Kidney (tissue), 22 donors: ENCODE measurements at places on chromosomes 16 and 17.
A peak's percentile ranks its signal among the peaks of the same experiment; 100 is the strongest.

DNA sequence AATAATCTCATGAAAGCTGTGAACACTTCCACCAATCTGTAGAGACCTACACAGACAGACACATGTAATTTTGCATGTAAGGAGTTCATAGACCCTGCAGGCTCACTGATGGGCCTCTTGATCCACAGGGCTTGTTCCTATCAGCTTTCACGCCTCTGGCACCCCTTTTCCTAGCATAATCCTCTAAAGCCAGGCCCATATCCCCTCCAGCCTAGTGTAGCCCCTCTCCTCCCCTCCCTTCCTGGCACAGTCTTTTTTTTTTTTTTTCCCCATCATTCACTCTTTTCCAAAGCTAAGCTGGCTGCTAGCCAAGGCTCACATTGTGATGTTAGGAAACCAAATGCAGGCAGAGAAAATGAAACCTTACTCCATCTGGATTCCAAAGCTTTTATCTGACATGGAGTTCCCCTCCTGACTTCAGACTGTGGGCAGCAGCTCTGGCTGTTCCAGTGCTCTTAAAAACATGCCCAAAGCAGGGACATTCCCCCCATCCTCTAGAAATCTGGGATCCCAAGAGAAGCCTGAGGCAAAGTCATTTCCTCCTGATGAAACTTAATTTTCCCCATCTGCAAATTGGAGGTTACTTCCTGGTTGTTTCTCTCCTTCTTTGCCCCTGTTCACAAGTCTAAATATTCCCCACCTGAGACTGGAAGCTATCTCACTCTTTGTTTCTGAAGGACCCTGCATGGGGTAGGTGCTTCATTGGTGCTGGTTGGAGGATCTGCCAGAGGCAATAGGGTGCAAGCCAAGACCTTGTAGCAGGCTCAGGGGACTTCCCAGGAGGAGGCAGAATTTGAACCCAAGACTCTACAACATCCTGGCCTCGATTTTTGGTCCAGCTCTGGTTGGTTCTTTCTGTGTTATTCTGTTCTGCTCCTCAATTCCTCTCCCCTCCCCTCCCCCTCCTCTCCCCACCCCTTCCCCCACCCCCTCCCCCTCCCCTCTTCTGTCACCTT, 9.9 kb upstream of the CCL5 start:
- peak; percentile 94 for DNase-seq

- DNase-seq, result no peak
Measured at GRCh38 chr17:55093353-55093752, 124.8 kb downstream of the STXBP4 start.

DNA sequence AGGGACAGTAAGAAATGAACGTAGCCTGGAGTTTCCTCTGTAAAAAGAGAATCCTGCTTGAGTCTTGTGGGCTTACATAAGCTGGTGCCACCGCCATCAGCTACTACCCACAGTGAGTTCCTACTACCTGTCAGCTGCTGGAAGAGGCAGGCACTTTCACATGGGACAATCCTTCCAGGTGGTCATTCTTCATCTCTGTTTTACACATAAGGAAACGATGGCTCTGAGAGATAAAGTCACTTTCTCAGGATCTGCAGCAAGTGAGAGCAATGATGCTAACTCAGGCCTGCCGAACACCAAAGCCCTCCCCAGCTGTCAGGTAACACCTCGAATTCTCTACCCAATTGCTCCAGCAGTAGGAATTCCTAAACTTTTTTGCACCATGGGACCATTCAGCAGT, 26.6 kb downstream of the PIK3R5 start:
- DNase-seq, result no peak

- DNase-seq, result no peak
Measured at GRCh38 chr16:83838151-83838550, 30.4 kb downstream of the HSBP1 start.

GRCh38 chr16:74113545-74113944, 183.1 kb upstream of the PSMD7 start:
- DNase-seq, result no peak

GRCh38 chr17:47304186-47304585, 19.6 kb upstream of the EFCAB13 start:
- no peak for DNase-seq

- no peak for DNase-seq
Measured at GRCh38 chr17:13933441-13934276, 135.6 kb upstream of the COX10 start.

DNA sequence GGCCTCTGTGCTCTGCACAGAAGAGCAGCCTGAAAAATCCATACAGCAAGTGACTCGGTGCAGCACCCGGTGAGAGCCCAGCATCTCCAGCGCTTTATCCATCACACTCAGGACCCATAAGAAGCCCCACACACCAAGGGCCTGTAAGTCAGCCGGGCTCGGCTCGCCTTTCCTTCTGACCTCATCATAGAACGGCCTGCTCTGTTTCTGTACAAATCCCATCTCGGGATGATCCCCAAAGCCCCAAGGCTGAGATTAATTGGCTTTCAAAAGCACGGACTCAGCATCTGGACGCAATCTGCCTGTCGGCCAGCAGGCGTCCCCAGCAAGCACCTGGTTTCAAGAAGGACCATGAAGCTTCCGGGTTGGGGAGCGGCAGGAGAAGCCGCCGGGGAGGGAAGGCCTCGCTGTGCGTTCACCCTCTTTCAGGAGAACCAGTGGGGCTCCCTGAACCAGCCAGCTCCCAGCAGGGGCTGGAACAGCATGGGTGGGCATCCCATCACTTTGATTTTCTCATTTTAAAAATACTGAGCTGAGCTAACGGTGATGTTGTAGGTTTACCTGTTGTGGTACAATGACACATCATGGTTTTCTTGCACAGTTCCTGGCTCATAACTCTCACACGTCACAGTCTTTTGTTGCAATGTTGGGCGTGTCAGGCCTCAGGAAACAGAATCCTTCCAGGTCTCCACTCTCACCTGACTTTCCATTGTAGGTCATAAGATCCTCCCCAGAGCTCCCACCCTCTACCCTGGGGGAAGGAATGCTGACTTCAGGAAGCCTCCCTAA, 6.7 kb downstream of the CCDC57 start:
- DNase-seq, result peak; percentile 94

DNA sequence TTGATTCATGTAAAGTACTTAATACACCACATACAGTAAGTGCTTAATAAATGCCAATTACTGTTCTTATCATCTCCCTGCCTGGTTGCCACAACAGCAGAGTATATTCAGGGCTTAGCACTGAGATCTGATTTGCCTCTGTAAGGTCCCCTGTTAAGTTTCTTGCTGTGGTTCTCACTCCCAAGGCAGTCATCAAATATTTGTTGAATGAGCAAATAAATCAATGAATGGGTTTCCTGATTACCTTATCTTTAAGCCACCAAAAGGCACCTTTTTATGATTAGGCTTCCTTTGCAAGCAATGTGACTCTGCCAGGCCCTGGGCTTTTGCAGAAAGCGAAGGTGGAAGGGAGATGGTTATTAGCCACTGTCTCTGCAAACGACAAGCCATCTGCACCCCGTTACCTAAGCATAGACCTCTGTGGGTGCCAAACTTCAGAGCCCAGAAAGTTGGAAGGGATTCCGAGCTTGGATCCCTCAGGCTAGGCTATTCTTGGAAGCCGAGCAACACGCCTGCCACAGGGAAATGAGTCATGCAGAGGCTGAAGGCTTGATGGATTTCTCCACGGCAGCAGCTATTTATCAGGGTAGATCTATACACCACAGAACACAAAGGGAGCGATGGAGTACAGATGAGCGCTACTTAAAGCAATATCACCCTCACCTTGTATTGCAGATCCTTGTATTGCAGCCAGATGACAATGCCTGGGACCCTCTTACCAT, 102.0 kb downstream of the GRIN2A start:
- peak; percentile 36 for DNase-seq

DNA sequence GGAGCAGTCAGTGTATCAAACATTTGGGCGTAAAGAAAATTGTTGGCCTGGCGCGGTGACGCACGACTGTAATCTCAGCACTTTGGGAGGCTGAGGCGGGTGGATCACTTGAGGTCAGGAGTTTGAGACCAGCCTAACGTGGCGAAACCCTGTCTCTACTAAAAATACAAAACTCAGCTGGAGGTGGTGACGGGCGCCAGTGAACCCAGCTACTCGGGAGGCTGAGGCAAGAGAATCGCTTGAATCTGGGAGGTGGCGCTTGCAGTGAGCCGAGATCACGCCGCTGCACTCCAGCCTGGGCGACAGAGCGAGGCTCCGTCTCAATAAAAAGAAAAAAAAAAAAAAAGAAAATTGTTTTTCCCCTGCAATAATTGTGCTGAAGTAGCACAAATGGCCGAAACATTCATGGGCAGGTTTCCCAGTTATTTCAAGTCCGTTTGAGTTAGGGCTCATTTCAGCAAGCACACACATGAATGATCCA, 1.4 kb downstream of the GCSH start:
- DNase-seq, result peak; percentile 12

GRCh38 chr17:64061178-64061898, 40.9 kb upstream of the ICAM2 start:
- no peak for DNase-seq

GRCh38 chr16:70468776-70469525, 14.6 kb downstream of the FCSK start:
- DNase-seq, result no peak

DNA sequence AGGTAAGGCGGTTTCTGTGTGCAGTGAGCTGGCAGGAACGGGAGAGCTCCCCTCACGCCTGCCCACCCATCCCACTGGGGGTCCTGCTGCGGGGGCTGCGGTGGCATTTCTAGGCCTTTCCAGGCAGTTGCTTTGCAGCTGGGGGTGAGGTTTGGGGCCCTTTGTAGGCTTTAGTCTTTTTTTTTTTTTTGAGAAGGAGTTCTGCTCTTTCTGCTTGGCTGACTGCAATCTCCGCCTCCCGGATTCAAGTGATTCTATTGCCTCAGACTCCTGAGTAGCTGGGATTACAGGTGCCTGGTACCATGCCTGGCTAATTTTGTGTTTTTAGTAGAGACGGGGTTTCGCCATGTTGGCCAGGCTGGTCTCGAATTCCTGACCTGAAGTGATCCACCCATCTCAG, 11.1 kb downstream of the TSC2 start:
- peak; percentile 86 for DNase-seq

DNA sequence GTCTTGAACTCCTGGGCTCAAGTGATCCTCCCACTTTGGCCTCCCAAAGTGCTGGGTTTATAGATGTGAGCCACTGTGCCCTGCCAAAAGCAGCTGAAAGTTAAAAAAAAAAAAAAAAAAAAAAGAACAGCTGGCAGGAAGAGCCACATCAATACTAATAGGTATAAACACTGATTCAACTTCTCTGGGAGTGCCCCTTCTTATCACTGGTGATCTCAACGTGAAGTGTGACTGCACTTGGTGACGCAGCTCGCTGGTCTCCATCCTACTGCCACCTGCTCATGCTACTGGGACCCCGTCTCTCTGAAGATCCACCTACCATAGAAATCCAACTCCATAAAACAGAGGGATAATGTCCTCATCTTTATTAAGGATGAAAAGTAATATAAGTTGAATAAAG, 40.8 kb downstream of the RNF157 start:
- DNase-seq, result no peak

- DNase-seq, result peak; percentile 92
Measured at GRCh38 chr17:82351713-82352488, 7.1 kb upstream of the TEX19 start.

- DNase-seq, result peak; percentile 84
Measured at GRCh38 chr16:46830417-46830901, 521 bp downstream of the C16orf87 start.

DNA sequence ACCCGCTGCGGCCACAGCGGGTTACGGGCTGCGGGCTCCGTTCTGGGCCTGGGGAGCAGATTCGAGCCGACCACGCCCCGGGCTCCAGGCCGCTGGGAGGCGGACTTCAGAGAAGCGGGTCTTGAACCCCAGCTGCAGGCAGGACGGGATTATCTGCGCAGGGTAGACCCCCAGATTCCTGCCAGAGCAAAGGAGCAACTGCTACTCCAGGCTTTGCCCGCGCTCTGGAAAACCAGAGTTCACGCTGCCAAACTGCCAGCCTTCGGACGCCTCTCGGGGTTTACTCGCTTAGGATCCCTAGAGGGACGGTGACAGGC, 301 bp upstream of the ULK2 start:
- DNase-seq, result no peak

DNA sequence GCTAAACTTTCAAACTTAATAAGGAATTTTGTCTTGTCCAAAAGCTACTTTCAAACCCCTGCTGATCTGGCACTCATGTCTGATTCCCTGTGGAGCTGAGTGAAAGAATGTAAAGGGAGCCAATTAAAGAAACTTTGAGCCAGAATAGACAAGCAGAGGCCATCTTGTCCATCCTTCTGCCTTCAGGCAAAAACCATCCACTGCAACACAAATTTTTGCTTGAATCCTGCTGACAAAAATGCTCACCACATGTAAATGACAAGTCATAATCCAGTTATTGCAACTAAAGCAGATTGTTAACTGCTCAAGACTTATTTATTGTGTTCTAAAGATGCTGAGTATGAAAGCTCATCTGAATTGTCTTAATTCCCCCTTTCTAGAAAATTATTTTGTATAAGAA, 124.0 kb upstream of the HLF start:
- DNase-seq, result no peak

GRCh38 chr16:88368036-88368435, 14.7 kb upstream of the ZNF469 start:
- no peak for DNase-seq

- DNase-seq, result no peak
Measured at GRCh38 chr17:49090878-49091594, 41.5 kb upstream of the B4GALNT2 start.

DNA sequence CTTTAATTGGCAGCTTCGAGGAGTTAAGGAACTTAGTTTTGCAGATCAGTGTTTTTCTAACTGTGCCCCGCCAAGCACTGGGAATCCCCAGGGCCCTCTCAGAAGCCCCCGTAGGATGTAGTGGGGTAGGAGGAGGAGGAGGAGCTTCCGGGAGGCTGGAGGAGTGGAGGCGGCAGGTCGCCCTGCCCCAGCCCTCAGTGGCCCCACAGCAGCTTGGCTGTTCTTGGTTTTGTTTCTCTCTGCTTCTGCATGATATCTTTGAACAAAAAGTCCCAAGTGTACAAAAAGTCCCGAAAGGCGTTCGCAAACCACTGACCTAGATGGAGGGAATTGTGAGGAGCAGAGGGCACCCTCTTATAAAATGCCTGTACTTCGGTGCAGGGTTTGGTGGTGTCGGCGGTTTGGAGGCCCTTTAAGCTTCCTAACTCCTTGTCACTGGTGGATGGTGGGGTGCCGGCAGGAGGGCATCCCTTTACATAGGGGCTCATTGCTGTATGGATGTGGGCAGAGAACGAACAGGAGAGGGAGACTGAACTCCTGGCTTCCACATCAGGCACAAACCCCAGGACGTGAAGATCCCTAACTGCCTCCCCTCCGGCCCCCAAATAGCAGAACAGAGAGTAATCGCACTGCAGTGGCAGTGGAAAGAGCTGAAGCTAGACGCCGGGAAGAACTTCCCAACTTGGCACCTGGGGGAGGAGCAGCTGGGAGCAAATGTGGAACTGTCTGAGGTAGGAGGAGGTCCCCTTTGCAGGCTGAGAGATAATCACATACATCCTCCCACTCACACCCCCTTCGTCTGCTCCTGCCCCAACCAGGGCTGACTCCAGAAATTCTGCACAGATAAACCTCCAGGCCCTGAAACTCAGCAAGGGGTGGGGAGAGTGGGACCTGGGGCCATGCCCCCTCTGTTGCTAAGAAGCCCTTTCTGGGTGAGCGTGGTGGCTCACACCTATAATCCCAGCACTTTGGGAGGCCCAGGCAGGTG, 20.1 kb downstream of the EPOP start:
- no peak for DNase-seq

- DNase-seq, result no peak
Measured at GRCh38 chr17:41539979-41540701, 12.0 kb upstream of the KRT19 start.
